ENCODE measurements at places on chromosomes 6 and 20.

- DNase-seq, result no peak
Observed at GRCh38 chr6:45196121-45196520, 132.0 kb upstream of the RUNX2 start.

- no peak for DNase-seq
Observed at GRCh38 chr6:37473364-37474095, 26.2 kb downstream of the CCDC167 start.

DNA sequence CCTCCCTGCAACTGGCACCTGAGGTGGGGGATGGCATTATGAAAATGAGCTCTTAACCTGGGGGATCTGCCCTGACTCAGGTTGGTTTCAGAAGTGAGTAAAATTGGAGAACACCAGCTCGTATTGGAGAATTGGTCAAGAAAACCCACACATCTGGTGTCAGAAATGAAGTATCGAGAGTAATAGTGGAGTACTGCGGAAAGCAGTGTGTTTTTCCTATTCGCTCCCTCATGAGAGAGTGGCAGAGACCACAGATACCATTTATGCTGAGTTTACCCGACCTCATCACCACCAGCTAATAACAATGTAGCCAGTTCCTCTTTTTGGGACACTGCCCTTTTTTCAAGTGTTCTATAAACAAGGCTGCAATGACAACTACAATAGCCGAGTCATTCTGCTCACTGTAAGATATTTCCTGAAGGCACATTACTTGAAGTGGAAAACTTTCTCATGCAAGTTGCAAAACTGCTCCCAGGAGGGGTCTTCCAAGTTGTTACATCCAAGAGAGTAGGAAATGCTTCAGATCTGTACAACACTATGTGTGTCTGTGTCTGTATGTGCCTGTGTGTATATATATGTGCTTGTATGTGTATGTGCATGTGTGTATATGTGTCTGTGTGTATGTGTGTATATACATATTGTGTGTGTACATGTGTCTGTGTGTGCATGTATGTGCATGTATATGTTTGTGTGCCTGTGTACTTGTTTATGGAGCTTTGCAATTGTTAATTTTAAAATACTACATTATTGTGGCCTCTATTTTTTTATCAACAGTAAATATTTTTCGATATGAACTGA, 106.0 kb upstream of the CST7 start:
- DNase-seq, result no peak

DNA sequence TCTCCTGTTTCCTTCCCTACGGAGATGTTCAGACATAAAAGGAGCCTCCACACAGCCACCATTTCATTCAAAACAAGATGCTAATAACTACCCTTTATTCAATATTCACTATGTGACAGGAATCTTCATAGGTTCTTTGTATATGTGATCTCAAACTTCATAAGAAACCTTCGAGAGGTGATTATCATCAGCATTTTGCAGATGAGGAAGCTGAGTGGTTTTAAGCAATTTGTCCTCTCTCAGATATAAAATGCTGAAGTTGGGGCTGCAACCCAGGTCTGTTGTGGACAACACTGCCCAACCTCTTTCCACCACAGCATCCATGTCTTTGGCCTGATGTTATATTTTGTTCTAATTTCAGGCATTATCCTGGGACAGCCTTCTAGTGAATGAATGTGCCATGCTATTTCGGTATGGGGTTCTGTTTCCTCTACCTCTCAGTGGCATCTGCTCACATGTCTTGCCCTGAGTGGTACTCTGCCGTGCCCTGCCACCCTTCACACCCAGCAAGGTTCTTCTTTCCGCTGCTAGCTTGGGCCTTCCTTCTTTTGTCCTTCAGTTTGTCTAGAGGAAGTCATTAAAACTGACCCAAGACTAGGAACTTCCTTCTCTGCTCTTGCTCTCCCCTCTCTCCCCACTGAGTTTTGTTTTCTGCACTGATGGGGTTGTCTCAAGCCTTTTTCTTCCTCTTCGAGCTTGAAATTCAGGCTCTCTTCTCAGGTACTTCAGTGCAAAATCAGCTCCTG, 300.9 kb upstream of the PRDM1 start:
- no peak for DNase-seq

DNA sequence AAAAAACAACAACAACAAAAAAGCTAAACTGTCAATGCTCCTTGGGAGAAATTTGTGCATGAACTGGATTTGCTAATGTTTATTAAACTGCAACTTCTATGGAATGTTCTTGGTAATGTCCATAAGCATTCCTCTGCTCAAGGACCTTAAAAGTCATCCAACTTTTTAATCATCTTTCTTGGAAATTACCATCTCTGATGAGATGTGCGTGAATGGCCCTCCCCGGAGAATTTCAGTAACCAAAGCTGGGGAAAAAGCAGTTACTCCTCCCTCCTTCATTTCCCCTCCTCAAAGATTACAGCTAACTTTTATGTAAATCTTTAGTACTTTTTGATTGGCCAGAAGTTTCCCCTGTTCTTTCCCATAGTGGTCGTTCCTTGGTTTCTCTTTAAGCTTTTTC, 5.2 kb downstream of the TBCC start:
- DNase-seq, result no peak

GRCh38 chr6:34791164-34791700, 651 bp upstream of the BLTP3A start:
- peak; percentile 11 for DNase-seq

DNA sequence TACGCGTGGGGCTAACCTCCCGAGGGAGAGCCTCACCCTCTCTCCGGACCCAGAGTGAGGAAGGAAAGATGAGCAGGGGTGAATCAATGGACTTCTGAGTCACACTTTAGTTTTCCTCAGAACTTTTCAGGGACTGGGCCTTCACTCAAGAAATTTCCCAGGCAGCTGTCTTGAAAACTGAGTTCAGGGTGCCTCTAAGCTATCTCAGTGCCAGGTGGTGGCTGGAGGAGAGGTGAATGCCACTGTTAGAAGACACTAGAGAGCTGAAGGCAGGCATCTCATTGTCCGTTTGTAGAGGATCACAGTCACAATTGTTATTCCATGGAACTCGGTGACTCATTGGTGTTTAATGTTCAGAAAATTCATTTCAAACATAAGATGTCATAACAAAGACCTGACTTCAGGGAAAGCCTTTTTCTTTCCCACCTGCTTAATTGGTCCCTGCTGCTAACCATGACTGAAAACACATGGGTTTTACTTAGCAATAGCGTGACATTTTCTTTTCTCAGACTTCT, 5.3 kb upstream of the SERPINB6 start:
- DNase-seq, result no peak

- DNase-seq, result no peak
Observed at GRCh38 chr20:46207793-46208192, 89.7 kb downstream of the CD40 start.

DNA sequence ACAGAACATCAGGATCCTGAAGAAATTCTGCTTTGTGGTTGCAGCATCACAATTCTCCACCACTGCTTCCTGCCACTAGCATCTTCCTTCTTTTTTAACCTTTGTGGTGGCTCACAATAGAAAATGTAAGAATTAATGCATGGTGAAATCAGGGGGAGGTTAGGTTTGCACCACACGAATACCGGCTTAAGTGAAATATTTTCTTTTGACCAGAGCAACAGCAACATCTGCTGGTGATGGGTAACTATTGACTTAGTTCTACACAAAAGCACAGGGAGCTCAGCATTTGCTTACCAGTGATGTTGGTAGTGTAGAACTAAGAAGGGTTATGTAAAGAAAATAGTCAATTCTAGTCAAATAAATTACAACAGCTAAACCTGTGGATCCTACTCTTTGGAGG, 280.5 kb downstream of the SYNE1 start:
- DNase-seq, result no peak

DNA sequence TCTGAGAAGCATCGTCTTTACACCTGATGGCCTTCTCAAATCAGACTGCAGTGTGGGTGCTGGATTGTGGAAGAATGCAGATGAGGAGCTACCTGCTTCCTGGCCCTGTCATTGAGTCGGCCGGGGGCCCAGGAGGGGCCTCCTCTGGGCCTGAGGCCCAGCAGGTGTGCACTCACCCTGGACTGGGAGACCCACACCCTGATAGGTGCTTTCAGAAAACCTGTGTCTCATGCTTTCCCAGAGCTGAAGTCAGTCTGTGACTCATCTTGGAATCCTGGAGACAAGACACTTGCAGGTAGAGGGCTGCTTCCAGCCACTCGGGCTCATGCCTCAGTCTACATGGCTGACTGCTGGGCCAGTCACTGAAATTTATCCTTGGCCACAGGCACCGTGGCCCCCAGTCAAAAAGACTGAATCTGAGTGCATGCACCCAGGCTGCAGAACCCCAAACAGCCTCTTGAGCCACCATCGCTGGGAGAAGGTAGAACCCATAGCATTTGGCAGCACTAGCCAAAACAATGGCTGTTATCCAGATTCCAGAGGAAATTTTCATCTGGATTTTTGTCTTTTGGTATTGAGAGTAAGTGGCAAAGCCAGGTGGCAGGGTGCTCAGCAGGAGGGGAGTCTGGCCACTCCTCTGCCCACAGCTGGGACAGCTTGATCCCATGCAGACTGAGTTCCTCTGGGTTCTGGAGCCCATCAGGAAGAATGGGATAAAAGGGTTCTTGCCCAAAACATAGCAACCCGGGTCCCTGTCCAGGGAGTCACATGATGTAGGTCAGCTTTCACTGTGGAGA, 182.0 kb upstream of the CST7 start:
- DNase-seq, result no peak

DNA sequence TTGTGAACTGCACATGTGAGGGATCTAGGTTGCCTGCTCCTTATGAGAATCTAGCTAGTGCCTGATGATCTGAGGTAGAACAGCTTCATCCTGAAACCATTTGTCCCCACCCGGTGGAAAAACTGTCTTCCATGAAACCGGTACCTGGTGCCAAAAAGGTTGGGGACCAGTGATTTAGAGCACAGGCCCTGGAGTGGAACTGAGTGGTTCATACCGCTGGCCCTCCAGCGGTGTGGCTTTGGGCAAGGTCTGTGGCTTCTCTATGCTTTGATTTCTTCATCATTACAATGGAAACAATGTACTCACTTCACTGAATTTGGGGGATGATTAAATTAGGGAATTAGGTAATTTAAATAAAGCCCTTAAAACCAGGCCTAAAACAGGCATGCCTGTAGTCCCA, 36.3 kb downstream of the CD164 start:
- DNase-seq, result no peak

DNA sequence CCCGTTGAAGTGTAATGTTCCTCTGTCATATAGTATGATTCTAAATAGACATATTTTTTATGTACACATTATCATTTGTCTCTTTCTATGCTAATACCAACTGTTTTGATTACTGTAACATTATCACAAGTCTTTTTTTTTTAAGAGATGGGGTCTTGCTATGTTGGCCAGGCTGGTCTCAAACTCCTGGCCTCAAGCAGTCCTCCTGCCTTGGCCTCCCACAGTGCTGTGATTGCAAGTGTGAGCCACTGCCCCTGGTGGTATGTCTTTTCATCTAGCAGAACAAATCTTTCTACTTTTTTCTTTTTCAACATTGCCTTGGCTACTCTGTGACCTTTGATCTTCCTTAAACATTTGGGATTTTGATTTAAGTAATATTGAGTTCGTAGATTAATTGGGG, 57.7 kb downstream of the SLX4IP start:
- DNase-seq, result no peak

GRCh38 chr6:96841345-96841744, 4.1 kb upstream of the GPR63 start:
- no peak for DNase-seq

DNA sequence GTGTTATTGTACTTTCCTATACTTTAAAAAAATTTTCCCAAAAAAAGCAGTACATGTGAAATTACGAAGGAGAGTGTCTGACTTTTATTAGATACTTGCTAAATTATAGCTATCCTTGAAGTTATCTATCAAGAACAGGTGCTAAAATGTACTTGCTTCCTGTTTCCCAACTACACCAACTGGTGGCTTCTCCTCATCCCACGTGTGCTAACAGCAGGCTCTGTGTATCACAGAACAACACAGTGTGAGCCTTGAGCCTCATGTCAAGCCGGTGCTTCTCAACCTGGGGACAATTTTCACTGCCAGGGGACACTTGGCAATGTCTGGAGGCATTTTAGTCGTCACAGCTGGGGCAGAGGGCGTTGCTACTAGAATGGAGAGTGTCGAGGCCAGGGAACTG, 36.2 kb upstream of the CDYL start:
- no peak for DNase-seq
